ENCODE measurements at places on chromosomes 6 and 20. TPM values are rescaled to one million over a fixed set of nuclear protein-coding genes. Genes with fewer than 3 reads are reported as not detected.

- DNase-seq: no peak
These were observed 13.4 kb downstream of the PHIP start for GRCh38 chr6:79064635-79065034.

Gene LSM14B
- total RNA-seq: 28.5 TPM

DNA sequence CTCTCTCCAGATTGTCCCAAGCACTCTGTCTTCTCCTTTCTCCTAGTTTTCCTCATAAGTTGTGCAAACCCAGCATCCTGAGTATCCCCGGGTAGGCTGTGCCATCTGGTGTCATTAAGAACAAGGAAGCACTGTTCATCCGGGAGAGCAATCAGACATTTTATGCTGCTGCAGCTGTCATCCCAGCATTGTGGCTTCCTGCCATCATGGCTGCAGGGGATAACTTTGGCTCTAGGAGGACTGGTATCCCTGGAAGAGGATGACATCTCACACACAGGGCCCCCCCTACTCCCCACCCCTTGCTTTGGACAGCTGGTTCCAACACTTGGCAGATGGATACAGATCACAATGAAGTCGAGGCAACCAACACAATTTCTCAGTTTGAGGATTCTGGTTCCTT lies 1195.1 kb upstream of the MAP3K7 start:
- no peak for DNase-seq

- no peak for DNase-seq
These were observed 309.5 kb downstream of the TAF4 start for GRCh38 chr20:61755971-61756845.

- DNase-seq: no peak
These were observed 237.6 kb upstream of the AFDN start for GRCh38 chr6:167588920-167589614.

GRCh38 chr20:46959081-46959692 lies 64.5 kb downstream of the EYA2 start:
- DNase-seq: no peak

GRCh38 chr6:130697995-130698535 lies 129.1 kb upstream of the SMLR1 start:
- no peak for DNase-seq

DNA sequence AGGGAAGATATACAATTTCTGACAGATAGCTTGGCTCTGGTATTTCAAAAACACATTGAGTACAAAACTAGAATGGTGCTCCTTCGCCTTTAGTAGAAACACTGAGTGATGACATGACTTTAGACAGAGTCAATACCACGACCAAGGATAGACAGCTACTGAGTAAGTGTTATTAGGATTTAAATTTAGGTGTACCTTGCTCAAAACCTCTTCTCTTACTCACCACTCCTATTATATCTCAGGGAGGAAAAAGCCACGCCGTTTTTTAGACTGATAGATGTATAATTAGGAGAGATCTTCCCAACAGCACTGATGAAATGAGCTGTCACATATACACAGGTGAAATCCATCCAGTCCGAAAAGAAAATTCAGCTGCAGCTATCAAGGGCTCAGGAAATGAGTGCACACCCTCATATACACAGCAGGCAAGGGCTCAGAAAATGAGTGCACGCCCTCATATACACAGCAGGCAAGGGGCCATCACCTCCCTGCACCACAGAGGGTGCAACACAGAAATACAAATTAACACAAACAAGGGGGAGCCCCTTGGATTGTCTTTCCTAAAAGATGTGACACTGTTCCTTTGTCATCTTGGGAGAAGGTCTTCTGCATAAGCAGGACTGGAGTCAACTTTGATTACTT lies 53.7 kb downstream of the LYRM4 start:
- DNase-seq: no peak

Gene WFDC12
- total RNA-seq: not detected

DNA sequence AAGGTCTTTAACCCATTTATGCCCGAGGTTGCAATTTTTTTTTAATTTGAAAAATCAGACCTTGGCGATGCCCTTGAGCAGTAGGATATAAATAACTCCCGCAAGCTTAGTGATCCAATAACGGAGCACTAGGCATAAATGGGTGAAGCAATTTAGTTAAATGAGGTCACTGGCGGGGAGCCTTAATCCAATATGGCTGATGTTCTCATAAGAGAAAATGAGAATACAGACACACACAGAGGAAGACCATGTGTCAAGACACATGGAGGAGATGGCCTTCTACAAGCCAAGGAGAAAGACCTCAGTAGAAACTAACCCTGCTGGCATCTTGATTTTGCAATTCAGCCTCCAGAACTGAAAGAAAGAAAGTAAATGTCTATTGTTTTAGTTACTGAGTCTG lies 735 bp downstream of the SIRPG start:
- DNase-seq: no peak

- no peak for DNase-seq
These were observed 10.5 kb downstream of the SYNGAP1 start for GRCh38 chr6:33430334-33430733.

GRCh38 chr6:111724505-111724904 lies 118.8 kb upstream of the TRAF3IP2 start:
- no peak for DNase-seq

DNA sequence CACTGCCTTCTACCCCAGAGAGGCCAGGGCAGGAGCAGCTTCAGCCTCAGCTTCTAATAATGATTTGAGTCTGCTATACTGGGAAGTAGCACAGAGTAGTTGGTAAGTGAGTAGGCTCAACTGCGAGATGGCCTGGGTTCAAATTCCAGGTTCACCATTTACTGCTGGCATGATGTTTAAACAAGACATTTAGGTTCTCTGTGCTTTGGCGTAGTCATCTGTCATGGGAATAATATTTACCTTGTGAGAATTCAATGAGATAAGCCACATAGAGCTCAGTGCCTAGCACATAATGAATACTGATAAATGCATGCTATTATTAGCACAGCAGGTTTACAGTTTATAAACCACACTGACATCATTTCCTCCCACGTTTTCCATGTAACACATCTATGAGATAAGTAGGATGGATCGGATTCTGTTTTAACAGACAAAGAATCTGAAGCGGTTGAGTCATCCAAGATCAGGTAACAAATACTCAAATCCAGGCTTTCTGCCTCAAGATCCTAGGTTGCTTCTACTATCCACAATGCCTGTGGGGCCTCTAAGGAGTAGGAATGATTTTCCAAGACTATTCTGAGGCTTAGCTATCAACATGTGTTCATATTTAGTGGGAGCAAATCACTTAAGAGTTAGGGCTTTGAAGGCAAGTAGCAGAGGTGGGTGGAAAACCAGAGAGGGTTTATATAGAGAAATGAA lies 72.9 kb upstream of the DTNBP1 start:
- no peak for DNase-seq

GRCh38 chr6:53929041-53929820 lies 134.4 kb downstream of the LRRC1 start:
- no peak for DNase-seq

DNA sequence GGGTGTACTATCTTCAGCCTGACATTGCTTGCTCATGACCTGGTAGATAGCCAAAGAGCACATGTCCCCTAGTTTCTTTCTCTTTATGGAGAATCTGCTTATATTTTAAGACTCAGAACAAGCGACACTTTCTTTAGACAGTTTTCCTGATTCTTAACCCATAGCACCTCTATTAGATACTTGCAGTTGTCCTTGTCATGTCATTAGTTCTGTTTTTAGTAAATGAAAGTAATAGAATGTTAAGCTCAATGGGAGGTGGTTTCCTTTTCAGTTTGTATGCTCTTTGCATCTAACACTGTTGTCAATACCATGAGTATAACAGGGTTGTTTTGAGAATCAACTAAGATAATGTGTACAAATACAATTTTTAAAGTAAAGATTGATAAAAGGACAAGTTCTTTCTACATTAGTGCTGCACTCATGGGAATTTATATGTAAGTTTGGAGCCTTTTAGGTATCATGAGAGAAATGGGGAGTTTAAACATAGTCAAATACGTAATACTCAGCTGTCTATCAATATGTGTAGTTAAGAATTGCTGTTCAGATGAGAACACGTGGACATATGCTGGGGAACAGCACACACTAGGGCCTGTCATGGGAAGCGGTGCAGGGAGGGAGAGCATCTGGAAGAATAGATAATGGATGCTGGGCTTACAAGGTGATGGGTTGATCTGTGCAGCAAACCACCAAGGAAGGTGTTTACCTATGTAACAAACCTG lies 124.3 kb downstream of the GRM1 start:
- DNase-seq: no peak

DNA sequence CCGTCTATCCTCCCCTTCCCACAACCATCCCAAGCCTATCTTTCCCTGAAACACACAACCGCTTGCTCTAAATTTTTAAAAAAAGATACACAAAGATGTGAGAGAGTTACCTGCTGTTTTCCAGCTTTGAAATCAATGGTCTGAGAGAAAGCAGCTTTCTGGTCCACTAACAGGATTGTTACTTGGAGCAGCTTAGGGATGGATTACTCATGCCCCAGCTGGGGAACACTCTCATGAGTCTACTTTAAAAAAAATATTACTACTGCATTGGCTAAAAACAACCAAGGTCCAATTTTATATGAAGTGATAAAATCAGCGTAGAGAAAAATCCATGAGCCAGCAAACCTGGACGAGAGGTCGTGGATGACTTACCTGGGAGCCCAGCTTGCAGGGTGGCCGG lies 29.6 kb upstream of the FOXC1 start:
- no peak for DNase-seq

- no peak for DNase-seq
These were observed 3.2 kb upstream of the SLC17A9 start for GRCh38 chr20:62949153-62949821.

GRCh38 chr6:138774370-138774769 lies 801 bp downstream of the CCDC28A start:
- no peak for DNase-seq

- no peak for DNase-seq
These were observed 349.3 kb downstream of the SOX4 start for GRCh38 chr6:21942897-21943296.

GRCh38 chr20:10385850-10386544 lies 48.0 kb downstream of the MKKS start:
- DNase-seq: no peak

DNA sequence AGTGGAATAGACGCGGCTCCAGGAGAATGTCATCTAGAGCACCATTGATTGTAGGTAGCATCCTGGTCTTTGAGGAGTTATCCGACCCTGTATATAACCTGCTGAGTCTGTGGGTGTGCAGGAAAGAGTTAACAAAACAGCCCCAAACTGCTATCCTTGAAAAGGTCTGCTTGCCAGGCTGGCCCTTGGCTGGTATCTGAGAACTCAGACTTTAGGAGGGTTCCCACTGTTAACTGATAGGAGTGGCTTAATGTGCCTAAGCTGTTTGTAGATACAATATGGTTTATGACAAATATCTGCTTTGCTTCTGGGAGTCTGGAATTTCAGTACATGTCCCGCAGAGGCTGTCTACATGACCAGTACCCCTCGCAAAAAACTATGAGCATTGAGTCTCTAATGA lies 27.6 kb upstream of the MCUR1 start:
- no peak for DNase-seq

GRCh38 chr6:84251891-84252539 lies 24.6 kb upstream of the CEP162 start:
- DNase-seq: no peak

DNA sequence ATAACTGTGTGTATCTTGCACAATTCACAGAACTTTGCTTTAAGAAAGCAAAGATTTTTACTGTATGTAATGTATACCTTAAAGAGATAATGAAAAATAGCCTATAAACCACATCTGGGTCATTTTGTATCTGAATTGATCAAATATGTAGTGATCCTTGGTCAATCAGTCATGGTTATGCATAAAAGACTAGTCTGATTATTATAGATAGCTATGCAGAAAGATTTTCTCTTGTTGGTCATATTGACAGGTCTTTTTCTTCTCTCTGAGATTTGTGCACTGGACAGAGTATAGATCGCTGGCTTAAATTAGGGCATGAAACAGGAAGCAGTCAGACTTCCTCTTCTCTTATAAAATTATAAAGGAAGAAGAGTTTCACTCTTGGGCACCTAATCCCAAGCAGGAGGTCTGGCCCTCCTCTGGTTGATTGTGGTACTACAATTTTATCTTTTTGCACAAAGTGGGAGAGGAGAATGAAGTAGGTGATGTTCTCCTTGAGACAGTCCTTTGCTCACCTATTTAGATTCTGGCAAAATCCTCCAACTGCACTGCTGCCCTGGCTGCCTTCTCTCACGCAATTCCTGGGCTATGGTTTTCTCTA lies 380.9 kb upstream of the RGS17 start:
- no peak for DNase-seq

DNA sequence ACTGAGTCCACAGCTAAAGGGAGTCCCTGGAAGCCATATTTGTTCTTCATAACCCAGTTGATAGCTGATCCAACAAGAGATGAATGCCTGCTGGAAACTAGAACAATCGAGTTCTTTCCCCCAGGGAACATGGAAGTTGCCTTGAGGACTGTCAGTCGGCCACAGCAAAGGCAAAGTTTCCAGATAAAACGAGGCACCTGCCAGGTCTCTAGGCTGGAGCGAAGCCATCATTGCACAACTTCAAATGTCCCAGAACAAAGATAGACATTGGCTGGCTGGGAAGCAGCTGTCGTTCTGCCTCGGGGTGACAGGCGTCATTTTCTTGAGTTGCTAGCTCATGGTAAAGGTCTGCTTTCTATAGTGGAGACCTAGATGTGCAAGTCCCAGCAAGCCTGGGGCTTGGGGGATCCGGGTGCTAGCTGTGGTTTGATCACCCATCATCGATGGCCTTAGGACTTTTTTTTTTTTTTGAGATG lies 184.4 kb upstream of the ZNF217 start:
- DNase-seq: no peak

Gene CHRNA4
- total RNA-seq: 0.79 TPM

- no peak for DNase-seq
These were observed 178.8 kb upstream of the SNX9 start for GRCh38 chr6:157644043-157644810.

Gene AVP
- total RNA-seq: not detected

Gene EYA2
- total RNA-seq: 2.2 TPM

DNA sequence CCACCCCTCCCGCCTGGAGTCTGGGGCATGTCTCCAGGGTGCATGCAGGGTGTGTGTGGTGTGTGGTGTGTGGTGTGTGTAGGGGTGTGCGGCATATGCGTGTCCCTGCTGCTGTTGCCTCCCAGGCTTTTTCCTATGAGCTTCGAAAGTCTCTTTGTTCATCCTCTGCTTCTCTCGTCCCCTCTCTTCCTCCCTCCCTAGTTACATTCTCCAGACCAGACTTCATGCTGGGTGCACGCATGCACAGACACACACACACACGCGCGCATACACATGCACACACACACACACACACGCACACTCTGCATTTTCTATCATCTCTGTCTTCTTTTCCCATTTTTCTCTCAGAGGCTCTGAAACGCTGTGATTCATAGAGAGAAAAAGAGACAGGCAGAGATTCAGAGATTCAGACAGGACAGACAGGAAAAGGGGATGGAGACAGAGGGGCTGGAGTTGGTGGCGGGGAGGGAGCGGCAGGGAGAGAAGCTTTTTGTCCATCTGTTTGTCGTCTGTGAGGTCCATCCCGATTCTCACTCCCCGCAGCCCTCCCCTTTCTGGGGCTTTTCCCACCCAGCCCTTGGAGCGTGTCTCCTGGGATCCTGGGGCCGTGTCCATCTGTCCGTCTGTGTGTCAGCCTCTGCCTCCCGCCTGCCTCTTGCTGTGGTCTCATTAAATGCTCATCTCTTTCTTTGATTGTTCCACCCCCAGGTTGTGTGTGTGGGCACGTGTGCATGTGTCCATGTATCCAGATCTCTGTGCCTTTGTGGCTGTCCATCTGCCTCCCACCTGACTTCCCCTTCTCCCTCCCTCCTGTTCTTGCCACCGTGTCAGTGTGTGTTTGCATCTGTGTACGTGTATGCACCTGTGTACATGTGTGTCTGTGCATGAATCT lies 62.6 kb downstream of the SRC start:
- no peak for DNase-seq

Data from urinary bladder (tissue), 4 donors.